GM10248 (cell line): ENCODE measurements at places on chromosomes 13 and 19.
A peak's percentile ranks its signal among the peaks of the same experiment; 100 is the strongest.

DNA sequence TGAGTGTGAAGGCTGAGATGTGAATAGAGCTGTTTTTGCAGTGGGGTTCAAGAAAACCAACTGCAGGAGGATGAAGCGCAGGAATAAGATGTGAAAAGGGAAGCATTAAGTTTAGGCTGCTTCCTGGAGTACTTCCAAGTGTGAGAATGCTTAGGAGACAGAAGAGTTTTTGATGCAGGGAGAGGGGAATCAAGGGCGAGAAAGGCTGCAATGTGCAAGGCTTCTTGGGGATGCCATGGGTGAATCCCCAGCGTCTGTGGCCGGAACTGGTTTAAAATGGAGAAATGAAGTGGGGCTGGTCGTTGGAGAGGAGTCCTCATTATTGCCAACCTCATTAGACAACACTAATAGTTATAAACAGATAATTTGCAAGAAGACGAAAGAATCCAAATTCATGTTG is 764.9 kb downstream of the LIG4 start:
- no peak for DNase-seq

GRCh38 chr13:77833331-77833863 is 85.2 kb downstream of the EDNRB start:
- no peak for DNase-seq

- DNase-seq, result no peak
Observed at GRCh38 chr13:87344176-87344575, 327.0 kb upstream of the SLITRK5 start.

- DNase-seq, result no peak
Observed at GRCh38 chr19:44867578-44867977, 21.5 kb downstream of the NECTIN2 start.

- peak; percentile 49 for DNase-seq
Observed at GRCh38 chr13:32267836-32268439, 47.2 kb downstream of the ZAR1L start.

DNA sequence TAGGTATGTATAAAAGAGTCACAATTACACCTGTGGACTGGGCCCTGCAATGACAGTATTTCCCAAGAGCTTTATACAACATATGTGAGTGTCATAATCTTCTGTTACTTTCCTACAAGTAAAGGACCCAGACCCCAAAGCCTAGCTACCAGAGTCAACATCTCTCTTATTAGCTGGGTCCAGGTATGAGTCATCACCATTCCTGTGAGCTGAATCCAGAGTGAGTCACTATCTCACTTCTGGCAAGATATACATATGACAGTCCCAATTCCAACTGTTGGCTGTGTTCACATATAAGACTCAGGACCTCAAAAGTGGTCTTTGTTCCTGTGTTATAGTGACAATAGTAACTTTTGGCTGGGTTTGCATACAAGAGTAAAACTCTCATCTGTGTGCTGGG is 46.7 kb downstream of the ZNF729 start:
- DNase-seq, result no peak

DNA sequence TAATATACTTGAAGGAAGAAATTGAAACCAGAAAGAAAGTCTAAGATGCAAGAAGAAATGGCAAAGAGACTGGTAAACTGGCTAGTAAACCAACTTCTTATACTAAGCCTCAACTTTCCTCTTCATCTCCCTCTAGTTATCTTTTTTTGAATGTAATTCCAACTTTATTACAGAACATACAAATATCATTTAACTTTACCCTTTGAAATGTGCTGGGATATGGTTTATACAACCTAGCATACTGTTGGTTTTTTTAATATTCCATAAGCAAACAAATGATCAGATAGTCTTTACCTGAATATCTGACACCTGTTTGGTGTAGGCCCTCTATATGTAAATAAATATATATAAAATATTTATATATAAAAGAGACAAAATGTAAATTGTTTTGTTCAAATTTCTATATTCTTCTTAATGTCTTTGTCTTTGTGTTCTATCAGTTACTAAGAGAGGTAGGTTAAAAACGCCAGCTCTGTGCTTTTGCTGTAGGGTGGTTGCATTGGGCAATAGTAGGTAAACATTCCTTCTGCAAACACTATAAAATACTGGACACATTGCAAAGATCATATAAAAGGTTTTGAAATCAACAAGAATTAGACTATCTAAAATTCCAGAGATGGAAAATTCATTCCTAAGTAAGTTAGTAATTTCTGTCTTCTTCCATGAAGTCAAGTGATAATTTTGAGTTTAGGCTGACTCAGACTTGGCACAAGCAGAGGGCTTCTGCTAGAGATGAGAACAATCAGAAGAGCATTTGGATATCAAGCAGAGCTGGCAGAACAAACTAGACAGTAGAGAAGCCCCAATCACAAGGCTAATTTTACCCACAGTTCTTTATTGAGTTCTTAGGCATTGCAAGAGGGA is 383.3 kb downstream of the RFC3 start:
- no peak for DNase-seq
